ENCODE measurements at places on chromosomes 5 and 9.

DNA sequence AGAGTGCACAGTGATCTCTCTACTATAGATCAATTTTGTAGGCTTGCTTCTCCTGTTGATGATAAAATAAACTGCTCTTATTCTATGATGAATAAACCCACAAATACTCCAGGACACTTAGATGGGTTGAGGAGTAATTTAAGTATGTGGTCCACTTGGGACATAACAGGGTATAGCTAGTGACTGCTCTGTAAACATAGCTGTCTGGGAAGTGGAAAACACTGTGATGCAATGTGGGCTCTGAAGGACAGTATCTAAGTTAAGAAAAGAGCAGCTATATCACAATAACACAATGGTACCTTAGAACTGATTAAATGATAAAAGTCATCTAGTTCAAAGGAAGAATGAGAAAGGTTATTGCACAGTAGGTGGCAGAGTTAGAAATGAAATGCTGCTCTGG, 294.3 kb upstream of the HAPLN1 start:
- no peak for DNase-seq

DNA sequence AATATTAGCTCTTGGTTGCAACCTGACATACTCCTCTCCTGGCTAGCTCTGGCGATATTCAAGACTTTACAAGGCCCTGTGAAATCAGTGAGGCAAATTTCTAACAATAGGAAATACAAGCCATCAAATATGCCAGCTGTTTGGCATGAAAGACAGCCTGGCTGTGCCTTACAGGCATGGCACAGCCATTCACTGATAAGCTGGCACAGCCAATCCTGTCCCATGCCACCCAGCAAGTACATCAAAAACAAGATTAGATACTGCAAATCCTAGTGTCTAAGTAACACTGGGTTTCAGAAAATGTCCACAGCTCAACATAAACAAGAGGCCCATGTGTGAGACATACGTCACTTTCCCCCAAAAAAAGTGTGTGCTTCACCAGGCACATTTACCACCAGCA, 1045.8 kb upstream of the DMAC1 start:
- DNase-seq = no peak

- DNase-seq = no peak
Measured at GRCh38 chr9:98364086-98364485, 108.6 kb upstream of the TBC1D2 start.

DNA sequence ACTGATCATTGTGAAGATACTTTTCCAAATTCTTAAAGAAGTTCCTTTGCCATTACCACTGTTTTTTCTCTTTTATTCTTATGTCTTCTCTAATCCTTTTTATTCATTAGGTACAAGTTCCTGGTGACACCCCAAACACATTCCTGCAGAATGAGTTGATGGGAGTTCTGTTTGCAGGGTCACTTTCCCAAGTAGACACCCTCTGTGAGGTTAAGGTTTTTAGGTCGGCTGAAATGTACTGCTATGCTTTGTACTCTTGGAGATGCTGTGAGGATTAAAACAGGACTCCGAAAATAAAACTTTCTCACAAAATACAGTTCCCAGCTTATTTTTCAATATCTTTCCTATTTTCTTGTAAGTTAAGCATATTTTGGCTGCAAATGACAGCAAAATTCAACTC, 143.3 kb upstream of the TLE4 start:
- DNase-seq = no peak

DNA sequence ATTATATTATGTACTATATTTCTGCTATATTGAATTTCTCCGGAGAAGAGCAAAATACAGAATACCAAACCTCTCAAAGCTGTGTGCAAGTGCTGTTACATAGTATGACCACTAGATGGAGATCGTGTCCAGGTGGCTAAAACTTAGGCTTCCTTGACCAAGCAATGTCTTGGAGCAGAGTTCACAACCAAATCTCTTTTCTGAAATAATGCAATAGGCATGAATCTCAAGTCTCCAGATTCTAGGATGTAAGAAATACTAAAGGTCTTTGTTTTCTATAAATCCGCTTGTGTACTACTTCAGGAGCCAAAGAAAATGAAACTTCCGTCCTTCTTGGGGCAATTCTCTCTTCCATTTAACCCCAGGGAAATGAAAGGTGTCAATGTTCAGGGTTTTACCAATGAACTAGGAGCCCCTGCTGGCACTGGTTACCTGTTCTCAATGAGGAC, 181.5 kb upstream of the RAI14 start:
- peak; percentile 81 for DNase-seq

DNA sequence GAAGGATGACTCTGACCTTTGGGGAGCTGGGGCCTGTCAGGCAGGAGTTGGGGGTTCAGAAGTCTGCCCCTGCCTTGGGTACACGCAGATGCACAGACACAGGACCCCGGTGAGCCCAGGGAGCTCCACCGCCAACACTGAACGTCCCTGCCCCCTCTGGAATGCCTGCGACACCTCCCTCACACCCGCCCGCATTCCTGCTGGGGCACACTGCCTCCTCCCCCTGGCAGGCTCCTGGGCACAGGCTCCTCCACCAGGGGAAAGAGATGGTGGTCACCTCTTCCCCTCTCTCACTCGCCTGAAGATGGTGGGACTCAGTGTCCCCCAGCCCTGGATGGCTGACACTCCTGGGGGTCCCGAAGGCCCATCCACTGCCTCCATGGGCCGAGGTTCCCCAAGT, 12.0 kb downstream of the CRB2 start:
- DNase-seq = no peak

DNA sequence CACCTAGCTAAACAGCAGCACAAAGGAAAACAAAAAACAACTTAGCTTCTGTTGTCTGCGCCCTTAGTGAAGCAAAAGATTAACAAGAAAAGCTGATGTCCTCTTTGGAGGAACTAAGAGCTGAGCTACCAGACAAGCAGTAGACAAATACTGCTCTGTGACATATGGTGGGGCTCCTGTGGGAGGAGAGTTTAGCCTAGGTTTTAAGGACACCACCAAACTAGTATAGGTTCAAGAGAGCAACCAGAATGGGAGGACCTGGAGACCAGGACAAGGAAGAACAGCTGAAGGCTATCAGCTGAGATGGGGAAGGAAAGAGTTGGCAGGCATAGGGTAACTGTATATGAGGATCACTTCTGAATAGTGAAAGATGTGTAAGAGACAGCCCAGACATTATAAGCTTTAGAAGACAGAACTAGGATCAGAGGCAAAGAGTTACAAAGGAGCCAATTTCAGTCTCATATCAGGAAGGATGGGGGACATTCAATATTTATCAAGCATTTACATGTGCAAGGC, 27.2 kb downstream of the FBXW2 start:
- DNase-seq = no peak

Data from fibroblast of the aortic adventitia (primary cell).